ENCODE measurements at places on chromosomes 6 and 20.
A peak's percentile ranks its signal among the peaks of the same experiment; 100 is the strongest.

GRCh38 chr6:111015389-111016124 is 33.7 kb downstream of the RPF2 start:
- DNase-seq: no peak

DNA sequence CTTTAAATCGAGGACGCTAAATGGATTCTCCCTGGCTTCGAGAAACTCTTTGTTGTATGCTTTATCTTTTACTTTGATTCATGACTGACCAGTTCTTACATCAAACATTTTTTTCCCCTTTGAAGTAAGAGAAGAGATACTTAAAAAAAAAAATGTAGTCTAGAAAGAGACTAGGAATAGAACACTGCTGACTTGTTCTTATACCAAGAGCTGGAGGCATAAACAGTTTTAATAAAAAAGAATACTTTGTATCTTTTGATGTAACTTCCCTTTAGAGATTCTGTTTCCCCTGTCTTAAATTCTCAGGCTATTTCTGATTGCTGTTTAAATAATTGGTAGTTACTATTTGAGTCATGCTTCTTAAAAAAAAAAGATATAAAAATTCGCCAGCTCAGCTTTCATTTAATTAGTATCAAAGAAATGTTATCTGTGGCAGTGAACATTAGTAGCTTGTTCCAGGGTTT is 4.8 kb downstream of the ASXL1 start:
- no peak for DNase-seq

- peak; percentile 73 for DNase-seq
Observed at GRCh38 chr20:54197621-54198604, 10.0 kb upstream of the PFDN4 start.

DNA sequence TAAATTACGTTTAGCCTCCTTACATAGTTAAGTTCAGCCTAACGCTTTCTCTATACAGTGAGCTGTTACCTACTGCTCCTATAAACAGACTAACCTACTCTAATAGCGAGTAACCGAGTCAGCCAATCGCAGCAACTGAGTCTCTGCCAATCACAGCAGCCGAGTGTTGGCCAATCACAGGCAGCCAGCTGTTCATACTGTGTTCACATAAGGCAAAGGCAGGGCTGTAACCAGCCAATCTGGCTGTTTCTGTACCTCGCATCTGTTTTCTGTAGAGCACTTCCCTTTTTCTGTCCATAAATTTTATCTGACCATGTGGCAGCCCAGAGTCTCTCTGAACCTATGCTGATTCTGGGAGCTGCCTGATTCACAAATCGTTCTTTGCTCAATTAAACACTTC is 263.9 kb upstream of the JARID2 start:
- DNase-seq: no peak

DNA sequence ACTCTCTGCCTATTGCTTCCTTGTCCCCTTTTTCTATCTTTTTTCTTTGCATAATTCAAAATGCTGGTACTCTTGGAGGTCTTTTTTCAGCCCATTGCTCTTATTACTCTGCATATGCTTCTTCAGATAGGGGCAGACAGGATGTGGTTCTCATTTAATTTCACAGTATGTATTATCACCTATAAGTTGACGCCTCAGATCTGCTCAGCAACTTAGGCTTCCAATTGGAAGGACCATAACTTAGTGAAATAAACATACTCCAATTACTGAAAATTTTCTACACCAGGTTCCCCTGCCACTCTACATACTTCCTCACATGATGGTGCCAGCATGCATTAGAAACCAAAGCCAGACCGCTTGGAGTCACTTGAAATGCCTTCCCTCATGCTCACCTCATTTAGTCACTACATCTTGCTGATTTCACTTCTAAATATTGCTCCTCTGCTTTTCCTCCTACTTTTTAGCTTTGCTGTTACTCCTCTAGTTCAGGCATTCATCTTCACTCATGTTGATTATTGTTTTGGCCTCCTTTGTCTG is 34.5 kb upstream of the AHI1 start:
- DNase-seq: no peak

DNA sequence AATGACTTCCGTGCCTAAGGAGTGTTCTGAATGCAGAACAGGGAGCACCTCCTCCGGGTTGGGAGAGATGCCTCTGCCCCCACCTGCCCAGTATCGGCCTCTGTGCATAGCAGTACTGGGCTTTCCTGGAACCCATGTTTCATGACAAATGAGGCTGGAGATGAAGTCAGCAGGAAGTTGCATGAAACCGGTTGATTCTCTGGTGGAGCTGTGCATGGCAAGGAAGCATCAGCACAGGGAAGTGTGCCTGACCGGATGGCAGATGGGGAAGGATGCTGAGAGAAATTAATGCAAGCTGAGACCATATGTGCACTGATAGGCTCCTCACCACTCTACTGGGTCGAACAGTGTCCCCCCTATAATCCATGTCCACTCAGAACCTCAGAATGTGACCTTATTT is 155.5 kb downstream of the CDH26 start:
- no peak for DNase-seq

GRCh38 chr6:156988276-156989158 is 211.3 kb downstream of the ARID1B start:
- peak; percentile 61 for DNase-seq

GRCh38 chr6:43475516-43475915 is 1.9 kb upstream of the TJAP1 start:
- no peak for DNase-seq

DNA sequence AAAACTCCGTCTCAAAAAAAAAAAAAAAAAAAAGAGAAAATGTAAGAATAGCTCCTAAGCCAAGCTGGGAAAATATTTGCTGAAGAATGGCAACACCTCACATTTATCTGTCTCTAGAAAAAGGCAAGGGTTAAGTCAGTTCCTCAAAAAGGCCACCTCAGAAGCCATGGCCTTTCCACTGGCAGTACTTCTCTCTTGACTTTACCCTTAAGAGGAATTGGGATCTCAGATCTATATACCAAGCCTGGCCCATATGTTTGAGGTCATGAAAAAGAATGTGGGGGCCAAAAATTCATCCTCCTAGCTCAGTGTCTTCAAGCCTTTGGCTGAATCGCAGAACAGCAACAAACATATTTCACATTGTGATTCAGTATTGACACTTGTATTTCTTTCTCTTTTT is 10.9 kb upstream of the NCOA3 start:
- no peak for DNase-seq

GRCh38 chr6:161228096-161228495 is 45.8 kb downstream of the AGPAT4 start:
- no peak for DNase-seq

DNA sequence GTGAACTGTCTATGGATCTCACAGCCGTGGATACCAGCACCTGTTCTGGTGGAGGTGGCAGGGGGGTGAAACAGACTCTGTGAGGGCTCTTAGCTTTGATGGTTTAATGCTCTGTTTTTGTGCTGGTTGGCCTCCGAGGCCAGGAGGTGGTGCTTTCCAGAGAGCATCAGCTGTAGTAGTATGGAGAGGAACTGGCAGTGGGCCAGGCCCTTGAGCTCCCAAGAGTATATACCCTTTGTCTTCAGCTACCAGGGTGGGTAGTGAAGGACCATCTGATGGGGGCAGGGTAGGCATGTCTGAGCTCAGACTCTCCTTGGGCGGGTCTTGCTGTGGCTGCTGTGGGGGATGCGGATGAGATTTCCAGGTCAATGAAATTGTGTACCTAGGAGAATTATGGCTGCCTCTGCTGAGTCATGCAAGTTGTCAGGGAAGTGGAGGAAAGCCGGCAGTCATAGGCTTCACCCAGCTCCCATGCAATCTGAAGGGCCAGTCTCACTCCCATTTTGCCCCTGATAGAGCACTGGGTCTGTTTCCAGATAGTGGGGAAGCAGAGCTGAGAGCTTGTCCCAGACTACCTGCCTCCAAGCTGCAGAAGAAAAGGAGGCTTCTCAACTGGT is 102.7 kb upstream of the AHI1 start:
- peak; percentile 22 for DNase-seq

GRCh38 chr6:108549741-108550140 is 11.0 kb upstream of the FOXO3 start:
- no peak for DNase-seq

- DNase-seq: peak; percentile 68
Observed at GRCh38 chr6:167824591-167825331, 1.9 kb upstream of the AFDN start.

GRCh38 chr6:145026267-145026679 is 709.0 kb downstream of the EPM2A start:
- no peak for DNase-seq

GRCh38 chr20:39825950-39826349 is 863.1 kb downstream of the MAFB start:
- DNase-seq: no peak

GRCh38 chr6:137799950-137800568 is 67.0 kb upstream of the TNFAIP3 start:
- peak; percentile 65 for DNase-seq

DNA sequence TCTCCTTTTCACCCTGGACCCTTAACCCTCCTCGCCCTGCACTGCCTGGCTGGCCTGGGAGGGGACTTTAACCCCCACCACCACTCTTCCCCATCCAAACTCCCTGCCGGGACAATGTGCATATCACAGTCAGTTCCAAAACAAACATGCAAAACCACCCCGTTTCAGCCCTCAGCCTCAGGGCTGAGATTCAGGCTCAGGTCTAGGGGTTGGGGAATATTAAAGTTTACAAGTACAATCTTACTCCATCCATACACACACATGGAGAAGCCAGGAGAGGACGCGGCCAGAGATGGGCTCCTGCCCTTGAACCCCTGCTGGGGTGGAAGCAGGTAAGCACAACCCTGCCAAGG is 534 bp downstream of the KIAA1755 start:
- no peak for DNase-seq

- DNase-seq: no peak
Observed at GRCh38 chr6:158772172-158772571, 47.0 kb downstream of the EZR start.

- no peak for DNase-seq
Observed at GRCh38 chr6:132750455-132751248, 7.1 kb downstream of the VNN2 start.

- peak; percentile 30 for DNase-seq
Observed at GRCh38 chr20:38043512-38044300, 10.2 kb downstream of the RPRD1B start.

DNA sequence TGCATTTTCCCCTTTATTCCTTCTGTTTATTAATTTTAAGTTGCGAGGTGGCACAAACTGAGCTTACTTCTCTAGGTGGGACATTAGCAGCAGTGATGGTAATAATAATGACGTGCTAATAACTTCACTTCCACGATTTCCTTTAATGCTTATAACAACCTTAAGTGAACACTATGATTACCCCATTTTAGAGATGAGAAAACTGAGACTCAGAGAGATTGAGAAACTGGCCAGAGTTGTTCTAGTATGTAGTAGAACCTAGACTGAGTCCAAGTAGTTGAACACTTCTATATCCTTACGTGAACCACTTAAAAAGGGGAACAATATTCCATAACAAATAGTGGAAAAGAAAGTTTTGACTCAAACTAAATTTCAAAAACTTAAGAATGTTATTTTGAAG is 297.5 kb downstream of the GMDS start:
- DNase-seq: no peak

DNA sequence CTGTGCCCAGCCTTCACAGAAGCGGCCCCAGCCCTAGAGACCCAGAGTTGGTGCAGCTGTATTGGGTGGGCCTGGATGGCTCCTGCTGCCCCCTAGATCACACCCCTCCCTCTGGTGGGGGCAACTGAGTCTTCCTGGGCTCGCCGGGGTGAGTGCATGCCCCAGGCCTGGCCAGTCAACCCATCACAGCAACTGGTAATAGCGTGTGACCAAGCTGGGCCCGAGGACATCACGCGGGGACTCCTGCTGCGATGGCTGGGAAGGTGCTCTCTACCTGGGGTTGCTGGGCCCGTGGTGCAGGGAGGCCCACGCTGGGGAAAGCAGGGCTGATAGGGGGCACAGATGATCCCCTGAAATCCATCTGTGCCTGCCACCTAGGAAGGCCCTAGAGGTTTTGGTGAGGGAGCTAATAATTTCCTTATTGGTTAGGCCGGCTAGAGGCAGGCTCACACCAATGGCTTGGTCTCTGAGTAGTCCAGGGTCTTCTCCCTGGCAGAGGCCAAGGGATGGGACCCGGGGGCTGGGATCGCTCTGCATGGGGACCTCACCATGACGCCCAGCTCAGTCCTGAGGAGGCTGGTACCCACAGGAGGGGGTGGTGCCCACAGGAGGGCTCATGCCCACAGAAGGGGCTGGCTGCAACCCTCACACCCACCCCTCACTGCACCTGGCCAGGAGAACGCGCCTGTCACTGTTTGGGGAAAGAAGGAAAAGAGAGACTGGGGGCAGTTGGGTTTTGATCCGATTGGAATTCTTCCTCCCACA is 103.9 kb downstream of the ASXL1 start:
- DNase-seq: no peak

DNA sequence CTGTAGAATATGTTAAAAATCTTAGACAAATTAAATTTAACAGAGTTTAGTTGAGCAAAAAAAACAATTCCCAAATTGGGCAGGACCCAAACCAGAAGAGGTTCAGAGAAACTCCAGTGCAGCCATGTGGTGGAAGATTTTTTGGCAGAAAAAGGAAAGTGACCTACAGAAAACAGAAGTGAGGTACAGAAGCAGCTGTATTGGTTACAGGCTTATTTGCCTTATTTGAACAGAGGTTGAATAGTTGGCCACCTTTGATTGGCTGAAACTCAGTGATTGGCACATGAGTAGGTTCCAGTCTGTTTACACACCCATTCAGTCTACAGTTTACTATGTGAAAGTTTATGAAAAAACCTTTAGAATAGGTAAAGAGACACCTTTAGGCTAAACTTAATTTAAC is 110.9 kb upstream of the LAMP5 start:
- DNase-seq: no peak

DNA sequence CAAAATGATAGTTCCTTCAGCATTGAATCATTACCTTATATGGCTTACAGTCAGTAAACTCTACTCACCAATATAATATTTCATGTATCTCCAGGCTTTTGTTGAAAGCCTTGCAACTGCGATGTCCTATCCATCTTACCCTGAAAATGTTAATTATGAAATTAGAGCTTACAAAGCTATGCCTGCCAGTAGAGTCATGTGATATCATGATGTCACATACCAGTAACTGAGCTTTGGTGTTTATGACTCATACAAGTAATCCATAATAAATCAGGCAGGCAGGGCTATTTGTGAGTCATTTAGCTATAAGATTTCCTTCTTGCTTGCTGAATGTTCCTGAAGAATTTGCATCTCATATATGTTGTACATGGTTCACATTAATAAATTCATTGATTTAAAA is 44.9 kb upstream of the FAM83B start:
- peak; percentile 88 for DNase-seq

GRCh38 chr6:167758309-167759023 is 68.2 kb upstream of the AFDN start:
- DNase-seq: no peak

- no peak for DNase-seq
Observed at GRCh38 chr6:4768815-4769214, 7.4 kb upstream of the CDYL start.
